ENCODE measurements at places on chromosomes 4 and X. TPM values are rescaled to one million over a fixed set of nuclear protein-coding genes. Genes with fewer than 3 reads are reported as not detected.

ATP10D gene
- 25.3 TPM for total RNA-seq

RASL11B gene
- 0.66 TPM for total RNA-seq

ATOH1 gene
- not detected for total RNA-seq

SPANXA1 gene
- not detected for total RNA-seq

SPOCK3 gene
- 0.17 TPM for total RNA-seq

CLDN22 gene
- total RNA-seq = not detected

CPLX1 gene
- total RNA-seq = 0.17 TPM

PCDH11X gene
- total RNA-seq = not detected

TMPRSS11D gene
- under 0.01 TPM for total RNA-seq

ITIH6 gene
- not detected for total RNA-seq

FAAH2 gene
- 0.15 TPM for total RNA-seq

GABRB1 gene
- 0.73 TPM for total RNA-seq

CLCN4 gene
- 5.8 TPM for total RNA-seq

NAT8L gene
- 0.17 TPM for total RNA-seq

LDOC1 gene
- 6.8 TPM for total RNA-seq

PITX2 gene
- 0.99 TPM for total RNA-seq

OPRPN gene
- not detected for total RNA-seq

ATP8A1 gene
- total RNA-seq = 7.0 TPM

TNIP3 gene
- total RNA-seq = 0.17 TPM

Measured in smooth muscle cell of trachea (primary cell).